ENCODE measurements at places on chromosomes 6 and 20. TPM values are rescaled to one million over a fixed set of nuclear protein-coding genes. Genes with fewer than 3 reads are reported as not detected.

DNA sequence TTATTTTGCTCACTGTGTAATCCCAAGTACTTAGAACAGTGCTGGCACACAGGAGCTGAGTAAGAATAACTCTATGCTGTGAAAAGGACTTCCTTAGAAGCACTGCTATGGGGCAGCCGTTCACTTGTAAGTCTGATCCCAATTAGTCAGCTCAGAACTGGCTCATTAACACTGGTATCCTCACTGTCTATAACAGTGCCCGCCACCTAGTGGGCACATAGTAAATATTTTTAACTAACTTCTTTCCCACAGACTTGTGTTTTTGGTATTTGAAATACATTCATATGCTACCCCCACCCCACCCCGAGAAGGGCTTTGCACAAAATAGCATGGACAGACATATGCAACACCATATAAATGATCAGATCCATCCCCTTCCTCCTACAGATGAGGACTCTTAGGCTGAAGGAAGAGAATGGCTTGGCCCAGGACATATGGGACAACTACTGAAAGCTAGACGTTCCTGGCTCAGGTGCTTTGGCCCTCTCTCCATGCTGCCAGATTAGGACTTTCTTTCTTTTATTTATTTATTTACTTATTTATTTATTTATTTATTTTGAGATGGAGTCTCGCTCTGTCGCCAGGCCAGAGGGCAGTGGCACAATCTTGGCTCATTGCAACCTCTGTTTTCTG, 47.1 kb downstream of the DST start:
- DNase-seq = peak; percentile 20

- DNase-seq = no peak
Measured at GRCh38 chr6:5159162-5159561, 74.0 kb downstream of the PPP1R3G start.

- DNase-seq = no peak
Measured at GRCh38 chr6:81786150-81786549, 33.7 kb upstream of the TENT5A start.

The BEND6 gene
- total RNA-seq = 1.2 TPM

The SIGLEC1 gene
- not detected for total RNA-seq

The SNX21 gene
- total RNA-seq = 20.8 TPM

The INSM1 gene
- total RNA-seq = not detected
